ENCODE measurements at places on chromosomes 7 and 10. TPM values are rescaled to one million over a fixed set of nuclear protein-coding genes. Genes with fewer than 3 reads are reported as not detected.

GRCh38 chr10:58638388-58638787 is 125.7 kb downstream of the BICC1 start:
- H3K27me3 ChIP-seq: no peaks in the 10 kb centered on the region
- no peaks in the 10 kb centered on the region for H3K36me3 ChIP-seq
- no peaks in the 10 kb centered on the region for H3K4me1 ChIP-seq

Gene PIK3CG
- total RNA-seq: 35.4 TPM

Gene TWIST1
- total RNA-seq: 0.18 TPM

Gene FAM131B
- total RNA-seq: 0.04 TPM

Gene PALD1
- 0.29 TPM for total RNA-seq

Gene HIPK2
- total RNA-seq: 17.5 TPM

Data from K562 (cell line).